Lower lobe of right lung (tissue), 2 donors: ENCODE measurements at places on chromosomes 6 and 20. TPM values are rescaled to one million over a fixed set of nuclear protein-coding genes. Genes with fewer than 3 reads are reported as not detected.

DNA sequence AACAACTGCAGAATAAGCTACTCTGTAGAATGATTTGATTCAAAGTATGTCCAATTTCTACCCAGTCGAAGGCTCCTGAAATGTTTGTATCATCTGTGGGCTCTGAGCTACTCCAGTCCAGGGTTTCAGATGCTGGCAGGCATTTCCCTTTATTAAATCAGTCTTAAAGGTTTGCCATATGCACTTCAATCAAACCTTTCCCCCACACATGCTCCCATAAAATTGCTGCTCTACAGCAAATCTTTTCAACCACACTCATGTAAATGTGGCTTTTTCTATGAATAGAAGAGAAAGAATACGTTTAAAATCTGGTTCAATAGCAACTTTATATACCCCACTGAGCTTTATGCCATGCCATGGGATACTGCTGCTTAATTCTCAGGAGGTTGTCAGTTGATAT is 242.4 kb upstream of the MAP3K7 start:
- H3K4me1 ChIP-seq = no peaks in the 10 kb centered on the region
- H3K27me3 ChIP-seq = no peaks in the 10 kb centered on the region
- no peak overlapping the region for H3K27ac ChIP-seq

DNA sequence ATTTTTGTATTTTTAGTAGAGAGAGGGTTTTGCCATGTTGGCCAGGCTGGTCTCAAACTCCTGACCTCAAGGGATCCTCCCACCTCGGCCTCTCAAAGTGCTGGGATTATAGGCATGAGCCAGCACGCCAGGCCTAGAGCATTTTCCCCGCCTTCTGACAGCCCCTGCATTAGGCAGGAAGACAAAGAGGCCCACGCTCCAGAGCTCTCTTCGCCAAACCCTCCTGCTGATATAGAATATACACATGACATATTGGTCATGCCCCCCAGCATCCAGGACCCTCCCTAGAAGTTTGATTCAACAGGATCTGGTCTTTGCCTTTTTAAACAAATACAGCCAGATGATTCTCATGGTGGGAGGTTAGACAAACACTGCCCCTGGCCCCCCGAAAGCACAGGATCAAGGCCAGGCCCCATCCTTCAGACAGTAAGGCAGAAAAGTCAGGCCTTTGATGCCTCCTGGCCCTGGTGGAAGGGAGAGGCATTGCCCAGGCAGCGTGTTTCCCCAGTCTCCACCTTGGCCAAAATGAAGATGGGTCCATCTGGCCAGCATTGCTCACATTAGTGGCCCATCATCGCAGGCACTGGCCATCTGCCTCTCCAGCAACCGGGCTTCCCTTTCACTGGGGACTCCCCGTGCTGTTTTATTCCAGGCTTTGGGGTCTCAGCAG is 4.4 kb downstream of the SULF2 start:
- peaks cover 37% of the 10 kb centered on the region for H3K27me3 ChIP-seq
- DNase-seq = no peak
- no peak overlapping the region for H3K4me3 ChIP-seq

ZSCAN12 gene
- total RNA-seq = 5.5 TPM

- no peak overlapping the region for H3K27ac ChIP-seq
- peaks cover 58% of the 10 kb centered on the region for H3K4me1 ChIP-seq
- DNase-seq = peak; percentile 71
- no peaks in the 10 kb centered on the region for H3K36me3 ChIP-seq
These were observed 1.5 kb downstream of the TAF4 start for GRCh38 chr20:62063981-62064769.

TXLNB gene
- total RNA-seq = 1.1 TPM
